ENCODE measurements at places on chromosomes 5 and 9.

DNA sequence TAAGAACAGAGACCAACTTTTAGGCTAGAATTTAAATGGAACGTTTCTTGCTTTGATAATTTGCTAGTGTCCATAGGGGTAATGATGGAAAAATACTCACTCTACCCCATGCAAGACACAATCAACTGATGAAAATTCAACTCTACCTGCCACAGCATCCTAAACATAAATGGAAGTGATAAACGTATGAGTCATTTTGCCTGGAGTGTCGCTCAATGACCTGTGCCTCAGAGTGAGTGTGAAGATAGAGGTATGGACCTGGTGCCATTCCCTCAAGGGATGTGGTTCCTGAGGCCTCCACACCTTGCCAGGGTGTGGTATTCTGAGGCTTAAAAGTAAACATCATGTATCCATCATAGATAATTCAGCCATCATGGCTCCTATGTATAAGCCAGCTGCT, 14.0 kb downstream of the ARL14EPL start:
- DNase-seq: no peak

DNA sequence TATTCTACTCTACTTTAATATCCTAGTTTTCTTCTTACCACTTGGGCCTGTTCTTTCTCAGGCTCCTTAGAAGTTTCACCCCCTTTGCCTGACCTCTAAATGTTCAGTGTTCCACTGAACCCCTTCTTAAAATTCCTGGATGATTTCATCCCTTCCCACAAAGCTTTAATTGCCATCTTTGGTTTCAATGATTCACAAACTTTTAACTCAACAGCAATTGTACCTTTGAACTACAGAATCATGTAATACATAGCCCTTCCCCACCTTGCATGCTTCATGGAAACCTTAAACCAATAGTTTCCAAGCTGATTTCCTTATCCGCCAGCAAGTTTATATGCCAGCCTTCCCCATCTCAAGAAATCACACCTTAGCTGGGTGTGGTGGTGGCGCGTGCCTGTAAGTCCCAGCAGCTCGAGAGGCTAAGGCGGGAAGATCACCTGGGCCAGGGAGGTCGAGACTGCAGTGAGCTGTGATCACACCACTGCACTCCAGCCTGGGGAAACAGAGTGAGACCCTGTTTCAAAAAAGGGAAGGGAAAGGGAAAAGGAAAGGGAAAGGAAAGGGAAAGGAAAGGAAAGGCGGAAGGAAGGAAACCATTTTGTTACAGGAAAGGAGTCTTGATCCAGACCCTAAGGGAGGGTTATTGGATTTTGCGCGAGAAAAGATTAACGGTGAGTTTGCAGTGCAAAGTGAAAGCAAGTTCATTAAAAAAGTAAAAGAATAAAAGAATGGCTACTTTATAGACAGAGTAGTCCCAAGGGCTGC, 1023.7 kb upstream of the DMAC1 start:
- no peak for DNase-seq

- no peak for DNase-seq
Observed at GRCh38 chr5:56039985-56040384, 45.2 kb upstream of the IL6ST start.

DNA sequence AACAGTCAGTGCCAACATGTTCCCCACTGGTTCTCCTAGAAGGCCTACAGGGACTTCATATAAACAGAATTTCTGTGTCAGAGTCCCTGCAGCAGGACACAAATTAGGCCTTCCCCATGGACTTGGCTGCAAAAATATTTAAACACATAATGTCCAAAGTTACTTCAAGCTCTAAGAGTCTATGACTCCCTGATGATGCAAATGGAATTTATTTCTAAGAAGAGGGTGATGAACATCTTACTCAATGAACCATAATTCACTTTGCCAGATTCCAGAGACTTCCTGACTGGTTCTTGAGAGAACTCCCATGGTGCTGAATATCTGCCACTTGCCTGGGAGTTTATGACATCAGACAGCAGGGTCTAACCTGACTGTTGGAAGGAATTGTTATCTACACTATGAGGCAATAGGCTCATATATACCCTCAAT, 32.7 kb upstream of the ADRA1B start:
- DNase-seq: no peak

DNA sequence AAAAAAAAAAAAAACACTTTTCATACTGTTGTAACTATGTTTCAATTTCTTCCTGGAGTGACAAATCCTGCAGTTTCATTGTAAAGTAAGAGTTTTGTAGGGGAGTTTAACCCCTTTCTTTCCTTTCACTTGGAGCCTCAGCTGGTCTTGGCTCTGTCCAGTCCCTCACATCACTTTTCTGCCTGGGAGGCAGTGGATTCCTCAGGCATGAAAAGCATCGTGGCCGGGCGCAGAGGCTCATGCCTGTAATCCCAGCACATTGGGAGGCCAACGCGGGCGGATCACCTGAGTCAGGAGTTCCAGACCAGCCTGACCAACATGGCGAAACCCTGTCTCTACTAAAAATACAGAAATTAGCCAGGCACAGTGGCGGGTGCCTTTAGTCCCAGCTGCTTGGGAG, 45.6 kb upstream of the MYO10 start:
- DNase-seq: no peak

GRCh38 chr5:34436761-34437501, 219.2 kb upstream of the RAI14 start:
- DNase-seq: no peak

DNA sequence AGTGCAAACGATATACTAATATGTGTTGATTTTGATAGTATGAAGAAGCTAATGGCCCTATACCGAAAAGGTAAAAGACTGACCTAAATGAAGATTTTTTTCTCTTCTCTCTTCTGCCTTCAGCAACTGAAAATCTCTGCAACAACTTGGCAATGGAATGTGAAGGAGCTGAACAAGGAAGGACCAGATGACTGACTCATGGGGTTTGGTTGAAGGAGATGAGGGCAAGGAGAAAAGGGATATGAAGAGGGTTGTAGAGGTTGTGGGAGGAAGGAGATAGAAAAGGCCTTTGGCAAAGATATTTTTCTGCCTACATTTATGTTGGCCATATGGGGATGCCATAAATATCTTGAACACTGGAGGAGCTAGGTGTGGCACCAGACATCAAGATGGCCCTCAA, 129.7 kb upstream of the CHD1 start:
- no peak for DNase-seq

GRCh38 chr5:132394667-132395259, 25.3 kb downstream of the SLC22A5 start:
- DNase-seq: no peak

GRCh38 chr9:135413086-135413375, 66.6 kb upstream of the PPP1R26 start:
- no peak for DNase-seq

DNA sequence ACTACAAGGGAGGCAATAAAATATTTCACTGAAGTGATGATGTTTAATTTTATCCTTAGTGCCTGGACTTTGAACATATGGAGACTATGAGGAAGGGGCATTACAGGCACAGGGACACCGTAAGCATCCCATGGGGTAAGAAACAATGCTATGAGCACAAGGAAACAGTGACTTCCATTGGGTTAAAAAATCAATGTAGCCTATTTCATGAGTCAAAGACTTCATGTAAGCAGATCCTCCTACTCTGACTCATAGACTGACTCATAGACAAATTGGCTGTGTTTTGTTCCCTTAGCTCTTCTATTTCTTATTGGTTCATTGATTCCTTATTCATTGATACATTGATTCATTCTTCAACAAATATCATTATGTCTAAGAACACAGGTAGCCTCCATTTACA, 351.0 kb downstream of the PRELID2 start:
- DNase-seq: peak; percentile 49

DNA sequence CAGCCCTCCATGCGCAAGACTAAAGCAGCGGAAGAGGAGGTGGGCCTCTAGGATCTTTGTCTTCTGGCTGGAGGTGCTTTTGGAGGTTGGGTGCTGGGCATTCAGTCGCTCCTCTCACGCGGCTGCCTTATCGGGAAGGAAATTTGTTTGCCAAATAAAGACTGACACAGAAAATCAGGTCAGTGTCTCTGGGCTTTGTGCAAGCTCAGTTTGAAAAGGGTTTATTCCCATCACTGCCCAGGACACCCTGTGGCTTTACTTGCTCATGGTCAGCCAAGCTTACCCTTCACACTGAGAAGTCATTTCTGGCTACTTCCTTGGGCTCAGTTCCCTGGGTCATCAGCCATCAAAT, 10.5 kb downstream of the SLC2A8 start:
- DNase-seq: no peak

DNA sequence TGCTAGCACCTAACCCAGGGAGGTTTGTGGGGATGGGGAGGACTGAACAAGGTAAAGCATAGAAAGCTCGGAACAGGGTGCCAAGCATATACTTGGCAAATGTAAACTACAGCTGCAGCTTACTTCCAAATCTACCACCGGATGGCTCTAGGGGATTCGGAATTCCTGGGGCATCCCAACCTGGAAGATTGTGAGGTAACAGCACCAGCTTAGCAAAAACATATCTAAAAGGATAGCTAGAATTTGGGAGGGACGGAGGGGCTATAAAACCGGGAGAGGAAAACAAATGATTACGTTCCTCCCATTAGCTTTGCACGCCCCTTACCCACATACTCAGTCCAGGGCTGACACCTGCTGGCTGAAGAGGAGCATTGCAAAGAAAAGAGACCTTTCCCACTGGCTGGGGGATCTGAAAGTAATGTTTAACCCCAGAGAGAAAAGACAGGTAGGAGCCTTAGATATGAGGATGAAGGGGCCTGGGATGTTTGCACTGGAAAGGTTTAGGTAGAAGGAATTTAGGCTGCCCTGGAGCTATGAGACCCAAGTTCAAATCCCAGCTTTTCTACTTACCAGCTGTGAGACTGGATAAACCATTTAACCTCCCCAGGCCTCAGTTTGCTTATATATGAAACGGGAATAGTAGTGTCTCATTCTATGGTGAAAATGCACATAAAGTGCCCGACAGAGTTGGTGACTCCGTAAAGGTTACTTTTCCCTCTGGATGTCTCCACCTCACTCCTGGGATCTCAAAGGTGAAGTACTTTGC, 73.6 kb downstream of the FAM114A2 start:
- DNase-seq: peak; percentile 24

DNA sequence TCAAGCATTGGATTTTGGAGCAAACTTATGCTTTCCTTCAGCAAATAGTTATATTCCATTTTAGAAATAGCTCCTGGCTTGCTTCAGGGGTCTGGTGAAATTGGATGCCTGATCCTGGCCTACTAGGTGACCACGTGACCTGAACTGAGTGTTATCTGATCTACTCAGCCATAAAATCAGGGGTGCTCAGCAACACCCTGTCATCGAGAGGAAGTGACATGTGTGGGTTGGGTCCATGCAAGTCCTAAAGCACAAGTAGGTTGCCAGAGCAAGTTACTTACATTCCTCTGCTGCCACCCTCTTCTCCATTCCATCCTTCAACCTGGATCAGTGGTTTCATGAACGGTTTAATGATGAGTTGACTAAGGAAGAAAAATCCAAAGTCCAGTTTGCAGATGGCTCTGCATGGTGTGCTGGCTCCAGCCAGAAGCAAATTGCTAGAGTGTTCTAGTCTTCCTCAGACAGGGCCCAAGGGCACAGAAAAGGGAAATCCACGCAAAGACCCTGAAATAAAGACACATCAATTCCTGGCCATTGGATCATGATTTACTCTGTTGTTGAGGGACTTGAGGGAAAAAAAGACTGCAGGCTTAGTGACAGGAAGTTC, 2.8 kb upstream of the FAM193B start:
- DNase-seq: no peak

DNA sequence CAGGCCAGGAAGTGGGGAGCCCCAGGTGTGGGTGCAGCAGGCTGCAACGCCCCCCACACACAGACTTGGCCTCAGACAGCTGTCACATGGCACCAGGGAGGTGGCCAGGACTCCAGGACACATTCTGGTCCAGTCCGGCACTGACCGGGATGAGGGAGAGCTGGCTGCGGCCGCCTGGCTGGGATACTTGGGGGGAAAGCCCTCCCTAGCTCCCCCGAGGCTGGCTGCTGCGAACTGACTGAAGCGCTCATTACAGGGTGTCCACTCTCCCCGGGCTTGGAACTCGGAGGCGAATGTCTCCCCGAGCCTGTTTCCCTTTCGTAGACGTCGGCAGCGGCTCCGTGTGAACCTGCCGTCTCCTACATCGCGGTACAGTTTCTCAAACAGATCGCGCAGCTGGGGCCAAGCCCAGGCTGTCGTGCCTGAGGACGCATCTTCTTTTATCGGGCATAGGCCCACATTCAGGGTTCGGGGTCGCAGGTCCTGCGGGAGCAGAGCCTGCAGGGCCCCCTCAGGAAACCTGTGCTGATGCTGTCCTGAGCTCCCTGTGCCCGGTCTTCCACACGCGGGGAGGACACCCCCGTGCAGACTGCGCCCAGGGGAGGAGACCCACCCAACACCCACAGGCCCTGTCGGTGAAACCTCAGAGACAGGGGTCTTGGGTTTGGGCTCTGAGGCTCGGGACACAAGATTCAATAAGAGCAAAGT, 19.8 kb downstream of the NACC2 start:
- DNase-seq: no peak

GRCh38 chr9:130537346-130538050, 41.9 kb upstream of the FUBP3 start:
- DNase-seq: no peak

GRCh38 chr5:14679595-14679994, 15.1 kb downstream of the OTULIN start:
- no peak for DNase-seq

- DNase-seq: no peak
Observed at GRCh38 chr5:43042176-43042625, 2.1 kb upstream of the ANXA2R start.

DNA sequence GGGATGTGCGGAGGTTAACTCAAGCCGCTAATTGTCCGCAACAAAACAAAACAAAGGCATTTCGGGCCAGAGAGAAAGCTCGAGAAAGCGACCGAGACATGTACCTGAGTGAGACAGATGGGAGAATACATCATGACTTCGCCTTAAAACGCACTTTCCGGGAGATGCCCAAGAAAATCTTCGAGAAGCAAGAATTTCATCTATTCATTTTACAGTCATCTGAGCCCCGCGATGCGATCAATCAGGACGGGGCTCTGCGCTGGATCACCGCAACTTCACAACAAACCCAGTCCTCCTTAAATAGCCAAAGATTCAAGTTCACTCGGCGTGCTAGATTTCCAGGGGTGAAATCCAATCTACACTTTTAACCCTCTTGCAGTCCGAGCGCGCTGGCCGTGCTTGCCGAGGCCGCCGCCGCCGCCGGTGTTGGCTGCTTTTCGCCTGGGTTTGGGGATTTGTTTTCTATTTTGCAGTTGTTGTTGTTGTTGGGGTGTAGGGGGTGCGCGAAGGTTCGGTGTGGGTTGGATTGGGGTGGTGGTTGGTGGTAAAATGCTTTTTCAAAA, 482 bp downstream of the NFIB start:
- peak; percentile 3 for DNase-seq

- DNase-seq: no peak
Observed at GRCh38 chr9:426264-426663, 211.6 kb downstream of the DOCK8 start.

DNA sequence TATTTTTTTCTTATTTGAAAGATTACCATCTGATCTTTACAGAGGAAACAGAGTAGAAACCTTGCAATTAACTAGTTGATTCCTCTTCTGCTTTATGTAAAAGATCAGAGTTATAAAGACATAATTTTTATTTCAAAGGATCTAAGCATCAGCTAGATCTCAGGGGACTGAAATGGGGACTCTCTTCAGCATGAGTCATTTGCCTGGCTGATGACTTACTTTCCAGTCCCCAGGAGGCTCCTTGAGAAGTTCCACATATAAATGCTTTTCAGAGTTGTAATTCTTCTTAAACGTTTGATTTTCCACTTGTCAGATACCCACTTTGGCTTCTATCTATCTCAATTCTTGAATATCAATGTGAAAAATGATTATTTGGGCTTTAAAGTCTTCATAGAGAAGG, 389.4 kb downstream of the RAB3C start:
- DNase-seq: no peak

Measured in amniotic stem cell (primary cell).